ENCODE measurements at places on chromosomes 3 and 15. TPM values are rescaled to one million over a fixed set of nuclear protein-coding genes. Genes with fewer than 3 reads are reported as not detected.

- peak; percentile 30 for DNase-seq
Measured at GRCh38 chr3:150094150-150094933, 123.6 kb upstream of the PFN2 start.

DNA sequence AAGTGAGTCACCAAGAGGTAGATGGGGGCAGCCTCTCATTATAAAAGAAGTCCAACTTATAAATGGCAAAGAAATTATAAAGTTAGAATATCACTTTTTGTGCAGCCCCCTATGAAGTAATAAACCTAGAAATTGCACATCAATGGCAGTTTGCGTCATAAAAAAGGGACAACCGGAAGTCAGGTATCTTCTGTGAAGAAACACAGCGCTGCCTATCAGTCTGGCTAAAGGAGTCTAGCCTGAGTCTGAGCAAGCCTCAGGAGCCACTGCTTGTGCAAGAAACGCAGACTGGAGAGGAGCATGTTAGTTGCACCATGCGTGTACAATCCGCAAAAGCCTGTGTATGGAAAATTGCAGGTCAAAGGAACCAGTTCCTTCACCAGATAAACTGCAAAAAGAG is 178.4 kb downstream of the ARRDC4 start:
- DNase-seq, result no peak

CCR9 gene
- total RNA-seq, result not detected

TRH gene
- total RNA-seq, result not detected

DNA sequence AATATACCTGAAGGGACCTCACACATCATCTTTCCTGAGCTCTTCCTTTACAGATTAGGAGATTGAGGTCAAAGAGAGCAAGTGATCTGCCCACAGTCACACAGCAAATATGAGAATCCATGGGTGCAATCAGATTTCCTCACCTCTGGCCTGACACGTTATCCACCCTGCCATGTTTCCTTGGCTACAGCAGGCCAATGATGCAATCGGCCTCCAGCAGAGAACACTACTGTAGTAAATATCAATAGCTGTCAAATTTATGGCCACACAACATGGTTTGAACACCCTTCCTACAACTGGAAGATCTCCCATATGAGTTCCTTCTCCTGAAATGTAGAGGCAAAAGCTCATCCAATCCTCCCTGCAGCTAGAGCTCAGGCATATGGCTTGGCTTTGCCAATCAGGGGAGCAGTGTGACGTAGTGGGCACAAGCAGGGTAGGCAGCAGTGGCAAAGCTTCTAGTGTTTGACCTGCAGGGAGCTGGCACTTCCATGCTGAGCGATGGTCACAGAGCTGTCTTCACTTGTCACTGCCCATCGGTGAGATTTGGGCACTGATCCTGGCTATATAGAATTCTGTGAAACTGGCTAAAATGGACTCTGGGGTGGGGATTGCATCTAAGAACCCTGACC is 271.3 kb downstream of the TJP1 start:
- no peak for DNase-seq

DNA sequence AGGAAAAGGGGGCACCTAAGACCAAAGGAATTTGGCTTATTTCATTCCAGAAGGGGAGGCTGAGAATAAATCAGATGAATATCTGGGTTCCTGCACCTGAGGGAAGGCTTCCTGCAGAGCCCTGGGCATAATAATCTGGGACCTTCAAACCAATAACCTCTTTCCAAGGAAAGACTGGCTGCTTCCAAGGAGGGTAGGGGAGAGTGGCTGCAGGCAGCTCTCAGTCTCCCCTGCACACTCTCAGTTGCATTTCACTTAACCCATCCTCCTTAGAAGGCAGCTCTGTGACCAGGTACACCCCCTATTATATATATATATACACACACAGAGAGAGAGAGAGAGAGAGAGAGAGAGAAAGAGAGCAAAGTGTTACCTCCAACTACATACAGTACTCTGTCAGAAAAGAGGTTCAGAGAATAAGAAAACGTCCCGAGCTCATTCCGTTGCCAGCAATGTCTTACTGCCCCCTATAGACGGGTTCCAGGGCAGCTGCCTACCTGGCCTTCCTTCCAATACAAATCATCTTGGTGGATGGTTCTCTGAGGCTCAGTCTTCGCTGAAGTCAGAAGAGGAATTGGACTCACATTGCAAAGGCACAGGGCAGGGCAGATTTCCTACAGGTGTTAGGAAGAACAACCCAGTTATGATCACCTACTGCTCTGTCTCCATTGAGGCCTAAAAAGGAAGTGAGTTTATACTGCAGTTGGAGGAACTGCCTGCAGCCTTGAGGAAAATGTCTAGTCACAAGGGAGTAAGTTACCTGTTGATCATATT is 26.1 kb downstream of the CAPN3 start:
- peak; percentile 78 for DNase-seq

- DNase-seq, result peak; percentile 1
Measured at GRCh38 chr3:154122552-154122911, 1.3 kb downstream of the ARHGEF26 start.

DNA sequence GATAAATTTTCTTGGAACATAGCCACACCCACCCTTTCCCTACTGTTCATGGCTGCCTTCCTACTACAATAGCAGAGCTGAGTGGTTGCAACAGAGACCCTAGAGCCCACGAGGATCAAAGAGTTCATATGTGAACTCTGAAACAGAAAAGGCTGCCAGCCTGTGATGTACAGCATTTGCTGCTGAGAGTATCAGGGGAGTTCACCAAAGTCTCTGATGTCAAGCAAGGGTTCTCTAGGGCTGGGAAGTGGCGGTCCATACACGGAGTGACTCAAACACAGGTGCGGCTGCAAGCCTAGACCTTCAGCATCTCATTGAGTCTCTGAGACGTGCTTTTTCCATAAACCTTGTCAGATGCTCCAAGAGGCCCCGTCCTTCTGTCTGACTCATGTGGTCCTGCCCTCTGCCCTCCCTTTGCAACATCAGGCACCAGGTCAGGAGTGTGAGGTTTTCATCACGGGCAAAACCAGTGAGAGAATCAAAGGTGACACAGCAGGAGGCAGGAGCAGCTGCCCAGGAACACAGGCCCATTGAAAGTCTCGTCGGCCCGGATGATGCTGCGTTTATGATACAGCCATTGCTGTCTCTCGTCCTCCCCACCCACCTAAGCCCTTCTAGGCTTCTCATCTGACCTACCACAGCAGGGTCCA is 42.9 kb downstream of the PCSK6 start:
- peak; percentile 53 for DNase-seq

CDHR4 gene
- not detected for total RNA-seq

SENP2 gene
- total RNA-seq, result 38.1 TPM

CDC25A gene
- 21.6 TPM for total RNA-seq

CIDEC gene
- not detected for total RNA-seq

DNA sequence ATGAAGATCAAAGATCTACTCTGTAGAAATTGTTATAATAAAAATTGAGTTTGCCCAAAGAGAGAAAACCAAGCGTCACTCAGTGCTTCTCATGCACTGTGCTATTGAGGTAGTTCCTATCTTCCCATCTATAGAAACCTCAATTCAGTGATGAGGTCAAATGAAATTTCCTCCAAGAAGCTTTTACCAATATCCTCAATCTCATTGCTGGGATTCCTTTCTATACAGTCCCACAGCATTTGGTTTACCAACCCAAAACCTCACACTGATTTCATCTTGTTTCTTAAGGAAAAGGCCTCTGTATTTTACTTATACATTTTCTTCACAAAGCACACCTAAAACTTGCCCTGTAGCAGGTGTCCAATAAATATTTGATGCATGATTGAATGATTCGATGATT is 147.2 kb downstream of the ALCAM start:
- no peak for DNase-seq

FOXB1 gene
- total RNA-seq, result not detected

DNA sequence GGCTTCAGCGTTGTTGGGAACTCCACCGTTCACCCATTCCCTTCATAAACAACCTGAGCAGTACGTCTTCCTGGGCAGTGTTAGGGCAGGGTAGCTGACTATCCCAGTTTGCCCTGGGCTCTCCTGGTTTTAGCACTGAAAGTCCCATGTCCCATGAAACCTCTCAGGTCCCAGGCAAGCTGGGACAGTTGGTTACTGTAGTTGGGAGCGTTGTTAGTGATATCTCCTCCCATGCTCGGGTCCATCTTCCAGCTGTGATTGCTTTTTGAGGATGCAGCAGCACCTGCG is 60.9 kb upstream of the HERC1 start:
- DNase-seq, result no peak

GRCh38 chr3:66196633-66197032 is 24.2 kb upstream of the SLC25A26 start:
- peak; percentile 19 for DNase-seq

GRCh38 chr3:177473184-177473583 is 275.9 kb upstream of the TBL1XR1 start:
- DNase-seq, result no peak

CSPG5 gene
- total RNA-seq, result 0.51 TPM

DNAJB8 gene
- not detected for total RNA-seq

DNA sequence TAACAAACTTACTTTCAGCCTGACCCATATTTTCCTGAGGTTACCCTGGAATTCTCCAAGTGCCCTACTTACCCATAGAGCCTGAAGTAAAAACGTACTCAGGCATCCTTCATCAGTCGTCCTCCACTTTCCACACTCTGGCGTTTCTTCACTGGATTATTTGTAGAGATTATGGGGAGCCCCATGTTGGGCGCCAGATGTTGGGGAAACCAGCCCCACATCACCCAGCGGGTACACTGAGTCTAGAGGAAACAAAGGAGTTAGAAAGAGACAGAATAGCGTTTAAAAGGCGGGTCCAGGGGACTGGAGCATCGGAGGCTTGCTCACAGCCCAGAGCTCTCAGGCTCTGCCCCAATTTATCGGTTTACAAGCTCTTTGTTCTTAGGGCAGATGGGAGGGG is 9.7 kb upstream of the SLC28A2 start:
- peak; percentile 8 for DNase-seq

GRCh38 chr15:64981812-64982431 is 7.8 kb downstream of the SPG21 start:
- no peak for DNase-seq

- no peak for DNase-seq
Measured at GRCh38 chr15:33369941-33370622, 59.3 kb downstream of the RYR3 start.

- no peak for DNase-seq
Measured at GRCh38 chr3:174859756-174860155, 622 bp downstream of the NAALADL2 start.

GLDN gene
- total RNA-seq, result not detected

DNA sequence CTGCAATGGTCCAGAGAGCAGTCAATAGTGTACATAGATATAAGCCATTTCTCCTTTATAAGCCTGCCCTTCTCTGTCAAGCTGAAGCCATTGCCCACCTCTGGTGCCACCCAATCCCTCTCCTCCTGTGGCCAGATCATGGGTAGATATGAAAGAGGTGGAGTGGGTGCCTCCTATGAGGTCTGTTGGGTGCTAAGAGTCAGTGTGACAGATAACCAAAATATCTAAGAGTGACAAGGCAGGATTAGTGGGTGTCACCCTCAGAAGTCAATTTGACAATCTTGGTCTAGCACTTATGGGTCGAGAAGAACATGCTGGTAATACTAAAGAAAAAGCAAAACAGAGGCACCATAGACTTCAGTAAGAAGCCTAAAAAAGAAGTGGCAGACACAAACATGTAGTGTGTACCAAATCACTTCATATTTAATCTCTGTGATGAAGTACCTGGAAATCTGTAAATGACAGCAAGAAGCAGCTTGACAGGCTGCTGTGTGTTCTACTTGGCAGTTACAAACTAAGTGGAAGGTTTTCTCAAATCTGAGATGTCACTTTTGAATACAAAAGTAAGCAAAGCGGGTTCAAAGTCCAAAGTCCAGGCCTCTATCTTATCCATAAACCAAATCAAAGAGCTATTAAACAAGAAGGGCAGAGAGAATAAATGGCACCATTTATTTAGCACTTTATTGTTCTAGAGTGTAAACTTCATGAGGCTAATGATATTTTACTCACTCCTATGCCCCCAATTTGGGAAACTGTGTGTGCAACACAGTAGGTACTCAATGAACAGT is 118.9 kb upstream of the EOMES start:
- DNase-seq, result no peak

Measured in dermis blood vessel endothelial cell (primary cell).